ENCODE measurements at places on chromosomes 6 and 20. TPM values are rescaled to one million over a fixed set of nuclear protein-coding genes. Genes with fewer than 3 reads are reported as not detected.

PRDM1 gene
- 4.7 TPM for total RNA-seq

GPX5 gene
- not detected for total RNA-seq

EYA4 gene
- 34.6 TPM for total RNA-seq

AARS2 gene
- 21.3 TPM for total RNA-seq

TMEM217 gene
- not detected for total RNA-seq

DLL1 gene
- 0.19 TPM for total RNA-seq

SLC22A1 gene
- 0.05 TPM for total RNA-seq

SLC25A27 gene
- total RNA-seq = 10.6 TPM

IGF2R gene
- total RNA-seq = 33.0 TPM

OTOR gene
- total RNA-seq = not detected

GPSM3 gene
- 13.7 TPM for total RNA-seq

CYP24A1 gene
- total RNA-seq = not detected

PBX2 gene
- total RNA-seq = 33.7 TPM

MOXD1 gene
- 4.1 TPM for total RNA-seq

PMEPA1 gene
- 15.9 TPM for total RNA-seq

CST8 gene
- total RNA-seq = not detected

WFDC10B gene
- not detected for total RNA-seq

LIN28B gene
- total RNA-seq = 3.6 TPM

ATAT1 gene
- 5.5 TPM for total RNA-seq

BACH2 gene
- total RNA-seq = 1.1 TPM

PLAGL2 gene
- 3.9 TPM for total RNA-seq

MTFR2 gene
- total RNA-seq = 2.5 TPM

RAB32 gene
- 16.7 TPM for total RNA-seq

SLC18B1 gene
- total RNA-seq = 8.1 TPM

B3GALT4 gene
- total RNA-seq = 1.1 TPM

MEI4 gene
- total RNA-seq = not detected

DNAAF9 gene
- total RNA-seq = 2.9 TPM

LTB gene
- total RNA-seq = not detected

SFTA2 gene
- not detected for total RNA-seq

ARFGEF3 gene
- total RNA-seq = 1.3 TPM

HMGN4 gene
- total RNA-seq = 38.3 TPM

MUCL3 gene
- total RNA-seq = not detected

NRSN2 gene
- total RNA-seq = 73.3 TPM

ZC3H12D gene
- total RNA-seq = 0.08 TPM

NSFL1C gene
- total RNA-seq = 47.5 TPM

DLGAP4 gene
- total RNA-seq = 16.1 TPM

C4A gene
- total RNA-seq = 0.94 TPM

TSHZ2 gene
- total RNA-seq = 1.5 TPM

NRSN1 gene
- not detected for total RNA-seq

GTSF1L gene
- total RNA-seq = not detected

EYS gene
- total RNA-seq = 1.8 TPM

ADGRB3 gene
- 0.79 TPM for total RNA-seq

RAET1G gene
- 0.34 TPM for total RNA-seq

OCSTAMP gene
- not detected for total RNA-seq

TRDN gene
- not detected for total RNA-seq

SYCP2 gene
- total RNA-seq = 1.5 TPM

LY6G6C gene
- total RNA-seq = not detected

All from A375 (cell line).